Natural killer cell (primary cell): ENCODE measurements at places on chromosomes 11 and 22. TPM values are rescaled to one million over a fixed set of nuclear protein-coding genes. Genes with fewer than 3 reads are reported as not detected.

Gene DHCR7
- total RNA-seq, result 18.1 TPM

Gene CARD16
- total RNA-seq, result 54.7 TPM

Gene MAP6
- not detected for total RNA-seq

Gene OTOG
- not detected for total RNA-seq

Gene YPEL4
- total RNA-seq, result 1.2 TPM

Gene MS4A6E
- not detected for total RNA-seq

Gene TP53I11
- 13.9 TPM for total RNA-seq

Gene TNRC6B
- total RNA-seq, result 112 TPM
